ENCODE measurements at places on chromosomes 2 and 18.

- DNase-seq, result no peak
Measured at GRCh38 chr2:240981871-240982800, 16.3 kb upstream of the SNED1 start.

DNA sequence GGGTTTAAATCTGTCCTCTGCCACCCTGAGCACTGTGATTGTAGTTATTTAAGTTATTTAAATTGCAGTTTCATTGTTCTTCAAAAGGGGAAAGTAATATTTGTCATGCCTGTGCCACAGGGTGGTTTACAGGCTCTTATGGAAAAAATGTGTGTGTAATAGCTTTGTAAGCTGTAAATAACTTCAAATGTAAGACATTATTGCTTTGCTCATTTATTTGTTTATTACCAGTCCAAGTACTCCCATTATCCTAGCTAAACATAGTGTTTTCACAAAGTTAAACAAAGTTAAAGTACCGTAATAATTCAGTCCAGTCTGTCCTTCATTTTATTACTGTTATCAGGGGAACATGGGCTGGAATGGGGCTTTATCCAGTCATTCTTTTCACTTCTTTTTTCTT is 43.4 kb upstream of the IGFBP2 start:
- DNase-seq, result no peak

DNA sequence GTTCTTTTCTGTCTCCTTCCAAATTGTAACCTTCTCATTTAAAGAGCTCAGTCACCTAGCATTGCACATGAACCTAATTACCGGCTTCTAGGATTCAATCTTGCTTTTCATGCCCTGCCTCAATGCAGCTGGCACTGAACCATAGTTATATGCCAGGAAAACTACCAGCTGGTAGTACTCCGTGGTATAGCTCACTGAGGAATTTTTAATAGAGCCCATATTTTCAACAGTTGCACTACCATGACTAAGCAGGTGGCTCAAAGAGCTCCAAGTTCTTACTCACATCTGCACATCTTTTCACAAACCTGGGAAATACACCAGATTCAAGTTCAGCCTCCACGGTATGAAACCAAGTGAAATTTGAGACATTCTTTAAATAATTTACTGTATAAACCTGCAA is 363.5 kb downstream of the GRB14 start:
- DNase-seq, result no peak

DNA sequence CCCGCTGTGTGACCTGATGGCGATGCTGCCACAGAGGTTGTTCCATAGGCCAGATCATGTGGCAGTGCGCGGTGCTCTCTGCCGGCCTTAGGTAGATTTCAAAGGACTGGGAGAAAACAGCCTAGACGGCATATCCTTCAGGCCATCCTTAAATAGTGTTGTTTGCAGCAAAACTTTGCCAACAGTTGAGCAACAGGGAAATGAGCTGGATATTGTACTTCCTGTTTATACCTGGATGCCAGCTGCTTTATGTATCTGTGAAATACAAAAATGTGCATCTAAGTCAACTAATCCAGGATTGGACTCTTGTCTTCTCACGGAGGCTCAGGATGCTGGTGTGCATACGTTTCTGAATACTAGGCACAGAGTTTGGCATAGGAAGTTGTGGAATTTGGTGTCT is 107.1 kb downstream of the EML6 start:
- DNase-seq, result no peak

DNA sequence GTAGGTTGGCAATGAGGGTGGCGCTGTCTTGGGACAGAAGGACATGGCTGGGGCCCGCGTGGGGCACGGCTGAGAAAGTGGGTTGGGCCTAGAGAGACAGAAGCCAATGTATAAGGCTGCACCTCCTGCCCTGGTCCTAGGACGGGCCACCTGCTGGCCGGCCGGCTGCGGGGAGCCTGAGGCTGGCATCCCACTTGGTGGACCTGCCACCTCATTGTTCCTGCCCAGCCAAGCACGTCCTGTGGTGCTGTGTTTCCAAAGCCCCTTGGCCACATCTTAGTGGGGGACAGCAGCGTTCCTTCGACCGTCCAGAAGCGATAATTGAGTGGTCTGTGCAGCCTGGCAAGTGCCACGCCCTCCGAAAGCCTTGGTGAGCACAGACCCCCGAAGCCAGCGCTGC is 223.9 kb downstream of the LDLRAD4 start:
- DNase-seq, result no peak

- DNase-seq, result no peak
Measured at GRCh38 chr2:14615760-14616159, 16.8 kb upstream of the LRATD1 start.

DNA sequence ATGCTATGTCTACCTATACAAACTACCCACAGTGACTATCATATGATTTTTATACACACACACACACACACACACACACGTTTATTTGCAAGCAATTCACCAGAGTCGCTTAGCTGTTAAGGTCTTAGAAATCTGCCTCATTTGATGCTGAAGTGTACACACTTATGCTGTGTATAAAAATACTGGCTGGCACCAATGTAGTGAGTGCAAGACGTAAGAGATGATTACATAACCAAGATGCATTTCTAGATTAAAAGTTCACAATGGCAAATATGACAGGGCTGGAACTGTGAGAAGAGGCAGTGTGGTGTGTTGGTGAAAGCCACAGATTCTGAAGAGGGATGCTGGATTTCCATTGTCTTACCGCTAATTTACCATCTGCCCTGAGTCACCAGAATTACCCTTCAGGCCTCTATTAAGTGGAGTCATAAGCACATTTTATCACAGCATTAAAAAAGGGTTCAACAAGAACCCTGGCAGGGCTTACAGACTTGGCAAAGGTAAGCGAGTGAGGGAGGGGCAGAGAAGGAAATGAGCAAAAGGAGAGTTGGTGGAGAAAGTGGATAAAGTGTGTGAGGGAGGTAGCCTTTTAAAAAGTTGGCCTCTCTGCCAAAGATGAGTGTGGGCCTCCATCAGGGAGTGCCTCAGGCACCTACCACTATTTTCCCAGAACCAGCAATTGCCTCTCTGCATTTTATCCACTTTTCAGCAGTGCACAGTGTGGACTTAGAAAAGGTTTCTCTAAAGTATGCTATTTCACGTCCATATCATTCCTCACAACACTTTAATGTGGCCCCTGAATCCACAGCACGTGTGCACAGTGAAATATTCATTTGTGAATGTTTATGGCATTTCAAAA is 21.5 kb downstream of the MEIS1 start:
- DNase-seq, result no peak

DNA sequence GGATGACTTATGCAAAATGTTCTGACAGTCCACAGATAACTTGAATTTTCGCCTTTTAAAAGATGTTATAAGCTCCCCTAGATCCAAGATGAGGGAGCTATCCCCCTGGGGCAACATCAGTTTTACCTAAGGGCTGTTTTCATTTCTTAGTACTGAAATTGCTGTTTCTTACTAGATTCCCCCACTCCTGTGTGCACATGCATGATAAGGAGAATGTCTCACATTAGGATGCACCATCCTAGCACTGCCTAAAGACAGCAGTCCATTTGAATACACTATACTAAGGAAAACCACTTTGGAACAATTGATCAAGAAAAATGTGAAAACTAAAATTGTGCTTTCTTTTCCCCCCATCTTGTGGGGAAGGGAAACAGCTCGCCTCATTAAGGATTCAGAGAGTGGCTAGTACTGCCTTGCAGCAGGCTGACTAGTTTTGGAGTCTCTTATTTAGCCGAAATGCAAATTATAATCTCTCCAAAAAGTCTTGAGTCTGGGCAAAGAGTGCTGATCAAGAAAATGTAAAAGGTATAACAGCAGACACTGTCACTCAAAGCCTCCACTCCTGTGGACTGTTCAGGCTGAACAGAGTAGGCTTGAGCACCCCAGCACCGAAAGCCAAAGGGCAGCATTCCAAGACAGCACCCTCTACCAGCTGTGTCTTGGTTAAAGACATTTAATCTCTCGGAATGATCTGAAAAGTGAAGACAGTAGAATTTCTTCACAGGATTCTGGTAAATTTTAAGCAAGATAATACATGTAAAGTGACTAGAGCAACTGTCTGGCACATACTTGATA is 65.0 kb downstream of the ZNF385B start:
- DNase-seq, result no peak

DNA sequence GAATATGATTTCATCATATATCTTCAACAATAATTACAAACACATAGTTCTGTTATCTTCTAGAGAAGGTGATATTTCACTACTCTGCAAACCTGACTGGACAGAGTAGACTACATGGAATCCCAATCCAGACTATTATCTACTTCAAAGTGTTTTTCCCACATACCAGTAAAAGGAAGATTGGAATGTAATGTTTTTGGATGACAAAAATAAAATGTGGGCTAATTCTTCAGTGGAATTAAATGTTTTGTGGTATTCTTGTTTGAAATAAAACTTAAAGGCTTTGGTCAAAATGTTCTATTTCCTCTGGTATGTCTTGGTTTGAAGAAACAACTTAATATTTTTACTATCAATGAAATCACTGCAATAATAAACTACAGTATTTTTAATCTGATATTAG is 22.1 kb downstream of the COL5A2 start:
- DNase-seq, result no peak

DNA sequence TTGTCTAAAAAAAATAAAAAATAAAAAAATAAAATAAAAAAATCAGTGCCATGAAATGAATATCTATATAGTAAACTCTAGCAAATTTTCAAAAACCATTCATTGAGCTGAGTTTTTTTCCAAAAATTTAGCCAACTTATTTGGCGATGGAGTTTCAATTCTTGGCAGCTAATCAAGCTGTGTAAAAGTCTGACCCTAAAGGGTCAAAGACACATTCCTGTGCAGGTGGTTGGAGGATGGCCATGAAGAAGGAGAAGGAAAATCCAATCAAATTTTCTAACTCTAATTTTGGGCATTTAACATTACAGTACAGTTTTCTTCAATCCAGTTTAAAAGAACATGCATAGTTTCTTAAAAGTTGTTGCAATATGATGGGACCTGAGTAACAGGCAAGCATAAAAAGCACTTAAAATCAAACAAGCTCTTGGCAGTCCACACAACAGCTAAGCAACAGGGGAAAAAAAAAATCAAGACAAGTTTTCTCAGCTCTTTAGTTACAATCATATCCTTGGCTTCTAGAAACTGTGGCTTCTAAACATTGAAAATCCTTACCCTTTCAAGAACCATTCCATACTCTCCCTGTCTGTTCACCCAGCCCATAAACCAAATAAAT is 54.5 kb downstream of the ACVR1 start:
- no peak for DNase-seq

DNA sequence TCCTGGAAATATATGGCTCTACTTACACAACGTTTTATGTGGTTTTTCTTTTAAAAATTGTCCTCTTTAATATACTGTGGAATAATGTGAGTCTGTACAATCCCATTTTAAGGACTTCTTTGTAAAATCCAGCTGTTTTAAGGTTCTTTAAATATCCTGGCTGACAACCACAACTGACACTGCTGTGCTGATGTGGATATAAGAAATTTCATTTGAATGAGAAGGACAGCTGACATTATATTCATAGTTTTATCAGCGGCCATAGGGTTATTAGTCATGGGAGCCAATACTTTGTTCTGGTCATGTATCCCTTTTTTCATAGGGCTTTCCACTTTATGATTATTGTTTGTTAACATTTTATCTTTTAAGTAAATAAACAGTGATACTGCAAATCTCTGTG is 169.5 kb downstream of the CAMKMT start:
- DNase-seq, result no peak

Measured in large intestine (tissue), 12 donors.